ENCODE measurements at places on chromosomes 11 and 22. TPM values are rescaled to one million over a fixed set of nuclear protein-coding genes. Genes with fewer than 3 reads are reported as not detected.

NFAM1 gene
- not detected for total RNA-seq

GGTLC2 gene
- total RNA-seq = not detected

SLC36A4 gene
- total RNA-seq = 4.4 TPM

RBM14 gene
- total RNA-seq = 19.6 TPM

PLEKHB1 gene
- 0.26 TPM for total RNA-seq

JOSD1 gene
- total RNA-seq = 69.6 TPM

ZNF280B gene
- 0.38 TPM for total RNA-seq

OR52I1 gene
- total RNA-seq = not detected

SCGB1D2 gene
- not detected for total RNA-seq

NRIP3 gene
- total RNA-seq = 1.2 TPM

MYO18B gene
- under 0.01 TPM for total RNA-seq

APOBEC3H gene
- not detected for total RNA-seq

SOX10 gene
- not detected for total RNA-seq

CECR2 gene
- total RNA-seq = under 0.01 TPM

CBLIF gene
- not detected for total RNA-seq

FAM76B gene
- total RNA-seq = 18.1 TPM

VSIG10L2 gene
- not detected for total RNA-seq

ARVCF gene
- 81.3 TPM for total RNA-seq

EFEMP2 gene
- total RNA-seq = 44.4 TPM

DCHS1 gene
- total RNA-seq = 54.1 TPM

SLC5A1 gene
- total RNA-seq = under 0.01 TPM

ARL2 gene
- 107 TPM for total RNA-seq

ATP6V1E1 gene
- total RNA-seq = 140 TPM

OR51B5 gene
- not detected for total RNA-seq

PIH1D2 gene
- total RNA-seq = 0.51 TPM

CRACR2B gene
- 12.1 TPM for total RNA-seq

SCN2B gene
- total RNA-seq = not detected

RFPL3 gene
- not detected for total RNA-seq

CEND1 gene
- under 0.01 TPM for total RNA-seq

ISX gene
- total RNA-seq = not detected

NAA40 gene
- 8.3 TPM for total RNA-seq

RASD2 gene
- total RNA-seq = not detected

KRTAP5-7 gene
- total RNA-seq = not detected

ACR gene
- total RNA-seq = under 0.01 TPM

FGF4 gene
- not detected for total RNA-seq

ELFN2 gene
- total RNA-seq = under 0.01 TPM

WNT11 gene
- total RNA-seq = 0.13 TPM

OR10G6 gene
- total RNA-seq = not detected

FGF3 gene
- not detected for total RNA-seq
